Activated CD4-positive, alpha-beta T cell treated with anti-CD3 and anti-CD28 coated beads, Interleukin-2, amount 50 U/mL, for 1 hour (primary cell): ENCODE measurements at places on chromosomes 5 and 9.
A peak's percentile ranks its signal among the peaks of the same experiment; 100 is the strongest.

GRCh38 chr5:169805527-169805934 is 168.5 kb downstream of the DOCK2 start:
- DNase-seq: no peak

GRCh38 chr5:38184627-38185026 is 73.7 kb upstream of the EGFLAM start:
- DNase-seq: no peak

DNA sequence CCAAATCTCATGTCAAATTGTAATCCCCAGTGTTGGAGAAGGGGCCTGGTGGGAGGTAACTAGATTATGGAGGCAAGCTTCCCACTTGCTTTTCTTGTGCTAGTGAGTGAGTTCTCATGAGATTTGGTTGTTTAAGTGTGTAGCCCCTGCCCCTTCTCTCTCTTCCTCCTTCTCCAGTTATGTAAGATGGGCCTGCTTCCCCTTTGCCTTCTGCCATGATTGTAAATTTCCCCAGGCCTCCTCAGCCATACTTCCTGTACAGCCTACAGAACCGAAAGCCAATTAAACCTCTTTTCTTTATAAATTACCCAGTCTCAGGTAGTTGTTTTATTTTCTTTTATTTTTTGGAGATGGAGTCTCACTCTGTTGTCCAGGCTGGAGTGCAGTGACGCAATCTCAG is 18.2 kb upstream of the TXNDC8 start:
- DNase-seq: no peak

DNA sequence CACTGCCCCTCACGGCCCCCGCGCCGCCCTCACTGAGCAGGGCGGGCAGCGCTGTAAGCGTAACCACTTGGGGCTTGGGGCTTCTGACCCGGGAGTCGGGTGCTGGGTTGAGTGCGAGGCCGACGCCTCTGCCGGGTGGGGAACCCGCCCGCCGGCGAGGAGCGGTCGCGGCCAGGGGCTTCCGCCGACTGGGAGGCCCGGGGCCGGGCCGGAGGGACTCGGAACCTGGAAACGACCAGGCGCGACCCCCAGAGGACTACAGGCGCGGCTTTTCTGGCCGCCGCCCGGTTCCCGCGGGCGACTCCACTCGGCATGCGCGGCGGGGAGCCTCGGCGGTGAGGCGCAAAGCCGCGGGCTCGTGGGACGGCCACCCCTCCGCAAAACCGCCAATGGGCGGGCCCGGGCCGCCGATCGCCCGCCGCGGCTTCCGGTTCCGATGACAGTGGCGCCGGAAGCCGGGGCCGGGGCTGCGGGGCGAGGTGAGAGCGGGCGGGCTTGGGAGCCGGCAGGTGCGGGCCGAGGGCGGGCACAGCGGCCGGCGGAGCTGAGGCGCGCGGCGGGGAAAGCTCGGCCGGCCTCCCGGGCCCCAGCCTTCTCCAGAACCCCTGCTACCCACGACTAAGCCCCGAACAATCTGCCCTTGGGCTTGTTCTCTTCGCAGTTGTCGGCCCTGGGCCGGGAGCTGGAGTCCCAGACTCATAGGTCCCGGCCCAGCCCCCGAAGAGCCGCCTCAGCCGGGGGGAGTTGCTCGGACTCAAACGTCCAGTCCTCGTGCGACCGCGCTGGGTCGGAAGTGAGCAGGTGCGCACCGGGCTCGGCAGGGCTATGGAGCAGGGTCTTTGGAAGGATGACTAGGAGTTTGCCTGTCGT is at the start of gene RMND5B:
RMND5B (plus strand) TSS at position 439 of the 870 bp plus-strand sequence. CDS start 7,106 bp downstream, outside the sequence.
- DNase-seq: peak; percentile 79

DNA sequence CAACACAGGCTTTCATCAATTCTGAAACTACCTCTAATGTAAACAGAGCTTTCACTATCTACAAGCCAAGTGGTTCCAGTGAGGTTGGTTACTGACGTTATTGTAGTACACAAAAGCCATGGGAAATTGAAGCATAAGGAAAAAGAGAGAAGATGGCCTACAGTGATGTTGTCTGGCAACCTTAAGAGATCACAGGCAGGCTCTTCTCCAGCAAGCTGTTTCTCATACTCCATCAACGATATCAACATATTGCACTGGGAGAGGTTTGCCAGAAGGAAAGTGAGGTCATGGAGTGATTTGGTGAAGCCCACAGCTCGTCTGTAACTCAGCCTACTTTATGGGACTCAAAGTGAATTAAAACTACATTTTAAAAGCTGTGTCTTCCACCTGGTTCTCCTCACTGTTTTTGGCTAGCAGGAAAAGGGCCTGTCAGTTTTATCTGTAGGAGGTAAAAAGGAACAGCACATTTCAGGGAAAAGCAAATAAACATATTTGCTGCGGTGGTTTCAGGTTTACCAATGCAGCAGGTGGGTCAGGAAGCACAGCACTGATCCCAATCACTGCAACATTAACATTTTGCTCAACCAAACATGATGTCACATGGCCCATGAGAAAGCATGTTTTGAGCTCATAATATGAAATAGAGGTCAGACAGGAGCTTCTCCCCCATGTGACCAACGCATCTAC is 72.9 kb downstream of the ARSB start:
- no peak for DNase-seq

DNA sequence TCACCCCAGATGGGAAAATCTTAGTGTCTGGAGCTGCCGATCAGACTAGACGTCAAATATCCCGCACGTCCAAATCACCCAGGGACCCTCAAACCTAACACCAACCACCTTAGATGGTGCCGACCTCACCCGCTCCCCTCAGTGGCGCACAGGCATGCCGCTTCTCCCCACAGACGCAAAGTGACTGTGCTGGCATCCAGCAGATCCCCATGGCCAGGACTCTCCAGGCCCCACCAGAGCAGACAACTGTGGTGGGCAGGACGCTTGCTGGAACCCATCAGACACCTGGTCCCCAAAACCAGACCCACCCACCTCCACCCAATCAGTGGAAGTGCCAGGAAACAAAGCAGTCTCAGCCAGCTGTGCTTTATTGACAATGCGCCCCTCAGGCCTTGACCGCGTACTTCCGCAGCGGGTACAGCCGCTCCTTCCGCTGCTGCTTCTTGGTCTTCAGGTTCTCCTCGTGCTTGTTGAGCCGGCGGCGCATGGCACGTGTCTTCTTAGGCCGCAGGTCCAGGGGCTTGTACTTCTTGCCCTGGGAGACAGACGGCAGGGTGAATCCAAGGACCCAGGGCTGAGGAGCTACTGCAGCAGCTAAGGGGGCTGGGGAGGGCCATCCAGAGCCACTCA is 4.1 kb downstream of the RPL35 start:
- DNase-seq: no peak

GRCh38 chr5:74355041-74355824 is 285.3 kb downstream of the ENC1 start:
- no peak for DNase-seq

DNA sequence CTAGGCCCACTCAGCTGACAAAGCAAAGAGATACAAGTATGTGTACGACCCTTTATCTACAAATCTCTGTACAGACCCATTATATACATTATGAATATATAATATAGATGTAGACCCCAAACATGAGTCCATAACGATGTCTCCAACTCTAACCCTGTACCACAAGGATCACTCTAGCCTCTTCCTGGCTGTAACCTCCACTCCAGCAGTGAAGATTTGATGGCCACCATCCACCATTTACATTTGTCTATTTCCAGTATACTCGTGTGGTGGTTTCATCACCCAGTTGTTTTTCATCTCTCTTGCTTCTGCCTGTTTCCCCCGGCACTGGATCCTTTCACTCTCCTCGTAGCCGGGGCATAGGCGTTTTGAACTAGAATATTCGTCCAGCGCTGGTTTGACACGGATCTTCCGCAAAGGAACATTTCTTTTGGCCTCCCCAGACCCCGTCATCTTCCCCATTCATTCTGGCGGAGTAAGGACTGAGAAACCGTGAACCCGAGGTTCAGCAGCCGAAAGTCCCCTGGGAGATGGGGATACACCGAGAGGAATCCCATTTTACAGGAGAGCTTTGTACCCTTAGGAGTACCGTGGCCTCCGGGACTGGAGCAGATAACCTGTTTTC is 828 bp upstream of the TRIO start:
- DNase-seq: no peak

DNA sequence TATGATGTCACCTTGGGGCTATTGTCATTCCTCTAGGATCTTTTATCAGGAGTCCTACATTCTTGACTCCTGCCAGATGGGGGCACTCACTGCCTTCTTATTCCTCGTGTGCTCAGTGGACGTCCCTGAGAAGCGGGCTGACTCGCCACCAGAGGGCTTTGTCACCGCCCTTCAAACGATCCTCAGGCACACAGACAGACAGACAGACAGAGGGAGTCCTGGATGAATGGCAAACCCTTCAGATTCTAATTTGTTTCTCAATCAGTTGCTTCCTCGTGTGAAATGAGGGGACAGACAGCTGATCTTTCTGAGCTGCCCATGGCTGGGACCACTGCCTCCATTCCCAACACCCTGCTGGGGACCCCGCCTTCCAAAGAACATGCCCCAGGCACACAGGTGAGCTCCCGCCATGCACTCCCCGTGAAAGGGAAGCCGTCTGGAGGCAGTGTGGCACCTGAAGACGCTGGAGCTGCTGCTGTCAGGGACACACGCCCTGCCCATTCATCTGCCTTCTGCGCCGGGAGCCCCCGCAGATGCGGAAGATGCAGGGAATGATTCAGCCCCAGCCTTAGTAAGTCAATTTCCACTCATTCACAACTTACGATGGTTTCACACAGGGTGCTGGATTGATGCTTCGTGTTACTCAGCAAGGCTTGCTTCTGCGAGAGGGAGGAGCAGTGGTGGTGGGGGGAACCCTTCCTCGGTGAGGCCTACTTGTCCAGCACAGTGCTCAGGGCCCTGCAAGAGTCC is 24.9 kb upstream of the SH3PXD2B start:
- peak; percentile 39 for DNase-seq

- DNase-seq: no peak
These were observed 46.5 kb upstream of the GDNF start for GRCh38 chr5:37886242-37886905.

- no peak for DNase-seq
These were observed 105.3 kb downstream of the RASGRF2 start for GRCh38 chr5:81065492-81065891.

DNA sequence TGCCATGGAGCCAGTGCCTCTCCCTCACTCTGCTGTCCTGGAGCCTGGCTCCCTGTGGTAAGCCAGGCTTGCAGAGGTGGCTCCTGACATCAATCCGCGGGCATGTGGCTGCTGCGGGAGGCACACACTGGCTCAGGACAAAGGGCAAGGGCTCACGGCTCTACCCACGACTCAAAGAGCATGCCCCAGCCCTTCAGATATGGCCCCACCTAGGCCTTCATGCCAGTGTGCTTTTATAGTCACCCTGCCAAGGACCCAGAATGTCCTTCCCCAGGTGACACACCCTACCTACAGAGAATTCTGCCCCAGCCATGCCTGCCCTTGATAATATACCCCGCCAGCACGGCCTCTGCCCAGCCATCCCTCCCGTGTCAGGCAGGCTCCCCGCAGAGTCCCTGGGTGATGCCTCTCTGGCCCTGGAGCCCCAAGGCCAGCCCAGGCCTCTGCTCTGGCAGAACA is 1.6 kb downstream of the MGAT4B start:
- no peak for DNase-seq
